ENCODE measurements at places on chromosomes 13 and 19.

DNA sequence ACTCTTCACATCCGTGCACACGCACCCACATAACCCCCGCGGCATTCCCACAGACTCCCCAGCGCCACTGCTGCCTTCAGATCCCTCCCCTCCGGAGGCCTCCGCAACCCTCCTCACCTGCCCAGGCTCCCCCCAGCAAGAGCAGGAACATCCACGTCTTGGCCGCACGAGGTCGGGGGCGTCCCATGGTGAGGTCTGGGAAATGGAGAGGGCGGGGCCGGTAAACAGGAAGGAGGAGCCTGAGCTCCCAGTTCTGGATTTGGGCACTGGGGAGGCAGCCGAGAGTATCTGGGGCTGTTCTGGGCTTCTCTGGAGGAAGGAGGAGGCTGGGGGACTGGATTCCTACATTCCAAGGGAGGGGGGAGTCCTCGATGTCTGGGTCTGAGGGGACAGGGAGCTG lies 423 bp downstream of the KLK8 start:
- no peak for DNase-seq

DNA sequence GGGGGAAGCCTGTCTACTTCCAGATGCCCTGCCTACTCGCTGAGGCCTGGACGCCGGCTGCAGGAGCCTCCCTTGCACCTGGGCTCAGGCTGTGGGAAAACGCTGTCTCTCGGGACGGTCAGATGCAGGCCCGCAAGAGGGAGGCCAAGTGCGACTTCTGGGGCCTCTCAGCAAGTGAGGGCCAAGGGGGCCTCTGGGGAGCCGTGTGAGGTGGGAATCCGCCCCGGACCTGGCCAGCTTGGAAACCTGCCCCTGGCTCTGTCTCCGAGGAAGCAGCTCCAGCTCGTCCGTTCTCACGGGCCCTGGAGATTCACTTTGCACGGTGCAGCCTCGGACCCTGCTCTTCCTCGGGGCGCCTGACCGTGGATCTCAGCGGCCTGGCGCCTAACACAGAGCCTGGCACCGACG lies 11.4 kb upstream of the CRTC1 start:
- DNase-seq = no peak

- DNase-seq = no peak
These were observed 55.7 kb upstream of the ZNF507 start for GRCh38 chr19:32289566-32290210.

DNA sequence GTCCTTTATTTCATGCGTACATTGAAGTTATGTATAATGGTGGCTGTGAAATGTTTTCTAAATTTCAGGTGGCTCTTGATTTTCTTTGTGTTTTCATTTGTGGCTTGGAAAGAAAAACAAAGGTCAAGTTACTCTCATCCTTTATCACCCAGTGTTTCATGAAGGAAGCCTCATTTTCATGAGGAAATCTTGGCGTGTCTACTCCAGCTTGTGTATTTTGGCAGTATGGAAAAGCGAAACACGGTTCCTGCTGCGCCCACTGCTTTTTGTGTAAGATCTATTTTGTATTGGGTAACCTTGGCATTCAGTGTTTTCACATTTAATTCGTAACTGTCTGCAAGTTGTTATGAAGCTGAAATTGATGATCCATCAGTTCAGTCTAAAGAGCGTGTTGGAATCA lies 147.0 kb upstream of the RNF113B start:
- DNase-seq = no peak

- DNase-seq = no peak
These were observed 12.5 kb upstream of the CYP2A6 start for GRCh38 chr19:40862785-40863184.

GRCh38 chr13:98226496-98226895 lies 49.4 kb upstream of the RNF113B start:
- no peak for DNase-seq

DNA sequence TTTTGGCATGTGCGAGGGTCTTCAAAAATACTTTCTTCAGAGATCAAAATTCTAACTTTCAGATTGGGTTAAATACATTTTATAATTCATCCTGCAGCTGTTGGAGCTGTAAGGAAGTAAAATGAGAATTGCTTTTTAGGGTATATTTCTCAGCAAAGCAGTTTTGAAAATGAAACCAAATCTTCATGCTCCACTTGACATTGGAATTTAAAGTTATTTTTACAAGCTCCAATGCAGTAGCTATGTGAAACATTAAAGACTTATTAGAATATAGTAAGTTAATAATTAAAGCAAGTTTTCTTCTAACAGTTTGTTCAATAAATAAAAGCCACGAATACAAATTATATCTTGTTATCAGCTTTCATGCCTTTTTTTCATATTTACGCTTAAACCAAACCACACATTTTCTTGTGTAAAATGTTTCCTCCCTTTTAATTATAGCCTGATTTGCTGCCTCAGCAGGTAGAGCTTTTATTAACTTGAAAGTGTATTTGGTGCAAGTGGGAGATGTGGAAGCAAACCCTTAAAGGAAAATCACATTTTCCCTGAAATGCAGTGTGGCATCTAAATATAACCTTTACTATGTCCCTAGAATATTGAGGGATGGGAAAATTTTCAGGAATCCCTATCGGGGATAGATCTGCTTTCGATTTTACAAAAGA lies 12.4 kb upstream of the MICU2 start:
- no peak for DNase-seq

DNA sequence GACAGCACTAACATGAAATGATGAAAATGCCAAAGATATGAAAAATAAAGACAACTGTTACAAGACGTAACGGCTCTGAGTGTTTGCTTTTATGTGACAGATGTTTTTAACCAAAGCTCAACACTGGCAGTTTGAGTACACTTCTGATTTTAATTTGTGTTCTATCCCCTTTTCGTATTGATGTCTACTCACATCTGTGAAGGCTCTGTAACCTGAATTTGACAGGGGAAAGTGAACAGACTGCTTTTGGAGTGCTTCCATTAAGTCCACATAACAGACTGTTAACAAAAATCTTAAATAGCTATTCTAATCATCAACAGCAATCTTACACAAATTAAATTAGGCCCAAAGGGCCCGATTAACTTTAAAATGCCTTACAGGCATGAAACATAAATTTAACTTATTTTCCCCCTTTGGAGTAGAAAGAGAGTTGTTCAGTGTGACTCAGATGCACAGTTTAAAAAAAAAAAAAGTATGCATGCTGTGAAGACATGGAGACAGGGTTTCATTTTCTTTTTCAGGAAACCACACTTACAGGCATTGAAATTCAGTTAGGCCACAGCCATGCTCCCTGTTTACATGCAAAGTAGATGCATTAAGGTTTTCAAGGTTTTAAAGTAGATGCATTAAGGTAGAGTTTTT lies 16.3 kb upstream of the RNASEH2B start:
- no peak for DNase-seq

DNA sequence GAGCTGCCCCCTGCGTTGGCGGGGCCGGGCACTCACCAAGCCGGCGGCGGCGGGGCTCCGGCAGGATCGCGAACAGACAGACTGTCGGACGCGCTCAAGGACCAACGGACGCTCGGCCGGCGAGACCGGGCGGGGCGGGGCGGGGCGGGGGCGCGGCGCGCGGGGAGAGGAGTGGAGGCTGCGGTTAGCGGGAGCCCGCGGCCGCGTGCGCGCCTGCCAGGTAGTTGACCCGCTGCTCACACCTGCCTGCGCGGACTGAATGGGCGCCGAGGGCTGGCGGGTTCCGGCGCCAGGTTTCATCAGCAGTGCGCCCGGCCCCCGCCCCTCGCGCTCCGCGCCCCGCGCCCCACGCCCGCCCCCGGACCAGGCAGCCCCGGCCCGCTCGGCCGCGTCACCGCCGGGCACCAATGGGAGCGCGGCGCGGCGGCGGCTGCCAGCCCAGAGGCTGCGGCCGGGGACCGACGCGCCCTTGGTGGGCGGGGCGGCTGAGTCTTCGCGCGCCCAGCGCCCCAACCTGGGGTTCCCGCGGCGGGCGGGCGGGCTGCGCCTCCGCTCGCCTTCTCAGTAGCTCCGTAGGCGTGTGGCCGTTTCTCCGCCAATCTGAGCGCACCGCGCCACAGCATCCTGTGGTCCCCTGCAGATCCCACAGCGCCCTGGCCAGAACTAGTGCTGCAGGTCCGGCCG lies at the start of gene SLC7A1:
Gene SLC7A1, minus strand, starts transcription at position 309 of the 684 bp plus-strand sequence. CDS start 59,500 bp downstream, outside the sequence.
- peak; percentile 69 for DNase-seq

DNA sequence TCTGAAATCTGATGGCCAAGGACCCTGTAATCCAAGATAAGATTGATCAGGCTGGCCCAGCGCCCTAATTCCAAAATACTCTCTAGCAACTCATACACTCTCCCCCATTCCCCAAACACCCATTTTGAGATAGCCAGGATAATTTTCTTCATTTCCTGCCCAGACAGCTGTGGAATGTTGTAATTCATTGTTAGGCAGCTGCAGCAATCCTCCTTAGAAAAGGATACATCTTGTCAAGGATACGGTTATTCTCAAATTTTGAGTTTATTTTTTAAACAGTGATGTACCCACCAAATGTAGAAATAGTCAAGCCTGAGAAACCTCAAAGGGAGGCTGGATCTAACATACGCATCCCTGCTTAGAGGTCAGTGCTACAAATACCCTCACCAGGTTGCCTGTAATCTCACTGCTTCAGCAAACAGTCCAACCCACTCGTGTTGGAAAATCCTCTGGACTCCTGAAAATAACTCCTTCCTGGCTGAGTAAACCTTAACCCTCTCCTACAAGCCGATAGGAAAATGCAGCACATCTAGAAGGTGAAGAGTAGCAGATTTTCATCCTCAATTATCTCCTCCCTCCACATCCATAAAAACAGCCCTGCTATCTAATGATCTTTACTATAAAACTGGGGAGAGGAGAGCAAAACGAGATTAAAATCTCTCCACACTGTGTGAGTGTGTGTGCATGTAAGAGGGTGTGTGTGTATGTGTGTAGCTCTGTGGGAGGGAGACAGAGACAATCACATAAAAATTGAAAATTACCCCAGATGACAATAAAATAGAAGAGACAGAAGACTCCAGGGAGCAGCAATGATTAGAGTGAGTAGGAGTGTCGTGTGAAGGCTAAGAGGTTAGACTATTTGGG lies 683.1 kb downstream of the DIAPH3 start:
- no peak for DNase-seq

DNA sequence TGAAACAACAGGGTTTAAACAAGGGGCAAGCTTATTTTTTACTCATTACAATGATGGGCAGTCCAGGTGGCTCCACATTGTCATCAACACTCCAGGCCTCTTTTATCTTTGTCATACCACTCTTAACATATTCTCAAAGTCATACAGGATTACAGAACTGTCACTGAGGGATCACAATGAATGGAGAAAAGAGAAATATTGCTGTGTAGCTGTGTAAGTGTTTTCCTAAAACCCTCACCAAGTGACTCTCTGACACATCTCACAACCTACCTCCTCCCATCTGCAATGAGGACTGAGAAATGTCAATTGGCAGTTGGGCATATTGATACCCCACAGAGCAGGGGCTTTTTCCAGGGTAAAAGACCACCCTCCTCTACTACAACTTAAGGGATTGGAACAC lies 562.1 kb downstream of the TBC1D4 start:
- no peak for DNase-seq

DNA sequence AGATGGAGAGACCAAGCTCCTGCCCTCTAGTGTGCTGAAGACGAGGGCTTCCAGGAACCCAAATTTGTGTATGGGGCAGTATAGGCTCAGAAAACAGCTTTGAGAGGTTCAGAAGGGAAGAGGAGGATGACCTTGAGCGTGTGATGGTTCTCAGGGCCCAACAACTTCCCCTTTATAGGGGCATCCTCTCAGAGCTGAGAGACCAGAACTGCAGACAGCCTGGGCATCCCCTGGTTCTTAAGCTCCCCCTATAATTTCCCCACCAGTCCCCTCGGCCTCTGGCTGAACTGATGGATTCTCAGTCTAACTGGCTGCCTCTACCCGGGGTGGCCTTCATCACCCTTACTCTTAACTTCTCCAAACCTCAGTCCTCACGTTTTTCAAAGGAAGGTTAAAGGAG lies 167.5 kb downstream of the URI1 start:
- DNase-seq = no peak

- DNase-seq = no peak
These were observed 487 bp downstream of the RPS5 start for GRCh38 chr19:58387338-58388174.

DNA sequence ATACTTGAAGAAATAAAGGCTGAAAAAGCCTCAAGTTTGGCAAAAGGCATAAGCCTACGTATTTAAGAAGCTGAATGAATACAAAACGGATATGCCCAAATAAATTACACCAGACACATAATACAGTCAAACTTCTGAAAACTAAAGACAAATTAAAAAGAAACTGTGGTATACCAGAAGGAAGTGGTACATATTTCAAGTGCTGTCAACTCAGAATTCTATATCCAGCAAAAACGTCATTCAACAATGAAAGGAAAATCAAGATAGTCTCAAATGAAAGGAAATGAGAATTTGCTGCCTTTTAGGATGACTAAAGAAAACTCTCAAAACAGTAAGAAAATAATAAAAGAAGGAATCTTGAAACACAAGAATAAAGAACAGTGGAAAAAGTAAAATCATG lies 69.5 kb downstream of the POLR1D start:
- no peak for DNase-seq

- DNase-seq = no peak
These were observed 664.2 kb upstream of the SLC10A2 start for GRCh38 chr13:103730407-103730806.

DNA sequence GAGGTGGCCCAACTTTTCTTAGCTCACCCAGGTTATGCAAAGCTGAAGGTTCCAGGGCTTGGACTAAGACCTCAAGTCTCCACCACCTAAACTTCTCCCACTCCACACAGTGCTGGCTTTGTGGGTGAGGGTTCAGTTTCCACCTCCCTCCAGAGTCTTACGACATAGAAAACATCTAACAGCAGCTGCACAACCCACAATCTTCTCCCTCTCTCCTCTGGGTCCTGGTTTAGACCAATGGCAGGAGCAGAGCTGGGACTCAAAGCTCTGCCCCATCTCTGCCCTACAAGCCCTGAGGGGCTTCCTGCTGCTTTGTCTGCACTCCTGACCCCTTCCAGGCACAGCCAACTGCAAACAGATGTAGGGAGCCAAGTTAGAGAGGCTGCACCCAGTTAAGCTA lies 16.0 kb downstream of the IRGC start:
- no peak for DNase-seq
